ENCODE measurements at places on chromosomes 1 and 21.
A peak's percentile ranks its signal among the peaks of the same experiment; 100 is the strongest.

DNA sequence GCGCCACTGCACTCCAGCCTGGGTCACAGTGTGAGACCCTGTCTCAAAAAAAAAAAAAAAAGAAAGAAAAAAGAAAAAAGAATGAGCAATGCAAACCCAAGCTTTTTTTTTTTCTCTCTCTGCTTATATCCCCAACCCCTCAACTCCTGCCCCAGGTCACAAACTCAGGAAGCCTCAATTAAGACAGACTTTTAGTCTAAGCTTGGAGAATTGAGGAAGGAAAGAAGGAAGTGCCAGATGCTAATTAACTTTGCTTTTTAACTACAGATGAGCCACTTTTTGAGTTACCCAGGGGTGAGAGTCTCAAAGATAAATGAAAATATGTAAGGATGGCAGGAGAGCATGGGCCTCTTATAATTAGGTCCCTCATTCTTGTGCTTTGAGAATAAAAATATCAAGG lies 33.3 kb downstream of the PIK3CD start:
- DNase-seq = no peak

DNA sequence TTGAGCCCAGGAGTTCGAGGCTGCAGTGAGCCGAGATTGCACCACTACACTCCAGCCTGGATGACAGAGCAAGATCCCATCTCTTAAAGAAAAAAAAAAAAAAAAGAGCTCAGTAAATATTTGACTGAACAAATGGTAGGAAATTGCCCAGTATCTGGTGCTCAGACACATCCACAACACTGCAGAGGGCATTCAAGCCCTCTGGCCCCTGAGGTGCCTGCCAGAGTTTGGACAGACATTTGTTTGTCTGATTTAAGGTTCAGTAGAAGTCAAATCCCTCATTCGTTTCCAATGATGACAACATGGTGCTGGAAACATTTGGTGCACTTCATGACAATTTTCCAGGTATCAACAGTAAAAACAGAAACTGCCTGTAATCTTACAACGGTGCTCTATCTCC lies 86.6 kb downstream of the HLCS start:
- DNase-seq = no peak

- DNase-seq = no peak
Measured at GRCh38 chr1:50516056-50516455, 92.8 kb upstream of the DMRTA2 start.

DNA sequence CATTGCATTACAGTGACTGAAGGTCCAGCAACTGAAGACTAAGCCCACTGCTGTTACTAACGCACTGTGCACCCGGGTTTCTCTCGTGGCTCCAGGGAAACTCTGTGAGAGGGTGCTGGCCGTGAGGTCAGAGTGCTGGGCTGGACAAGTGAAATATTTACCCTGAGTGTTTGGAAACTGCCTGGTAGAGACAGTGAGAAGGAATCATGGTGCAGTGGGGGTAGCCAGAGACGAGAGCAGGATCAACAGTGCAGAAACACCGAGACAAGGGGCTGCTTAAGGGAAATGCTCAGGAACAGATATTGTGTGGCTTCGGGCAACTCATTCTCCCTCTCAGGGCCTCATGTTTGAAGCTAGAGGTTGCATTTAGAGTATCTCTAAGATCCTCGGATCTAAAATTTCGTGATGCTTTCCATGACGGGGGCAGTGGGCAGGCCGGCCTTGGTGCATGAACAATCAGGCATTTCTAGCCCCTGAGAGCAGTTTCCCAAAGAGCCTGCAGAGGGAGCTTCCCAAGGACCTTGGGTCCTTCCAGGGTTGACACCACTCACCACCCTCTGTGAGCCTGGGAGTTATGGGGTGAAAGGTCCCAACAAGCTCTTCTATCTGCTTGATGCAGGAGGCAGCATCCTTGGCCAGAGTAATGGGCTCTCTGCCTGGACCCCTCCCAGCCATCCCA lies 9.7 kb downstream of the CD2 start:
- peak; percentile 35 for DNase-seq

- DNase-seq = no peak
Measured at GRCh38 chr1:82116105-82116504, 315.4 kb downstream of the ADGRL2 start.

- no peak for DNase-seq
Measured at GRCh38 chr1:241606544-241606943, 33.6 kb downstream of the CHML start.
